Effector memory CD8-positive, alpha-beta T cell (primary cell): ENCODE measurements at places on chromosomes 13 and 19.

DNA sequence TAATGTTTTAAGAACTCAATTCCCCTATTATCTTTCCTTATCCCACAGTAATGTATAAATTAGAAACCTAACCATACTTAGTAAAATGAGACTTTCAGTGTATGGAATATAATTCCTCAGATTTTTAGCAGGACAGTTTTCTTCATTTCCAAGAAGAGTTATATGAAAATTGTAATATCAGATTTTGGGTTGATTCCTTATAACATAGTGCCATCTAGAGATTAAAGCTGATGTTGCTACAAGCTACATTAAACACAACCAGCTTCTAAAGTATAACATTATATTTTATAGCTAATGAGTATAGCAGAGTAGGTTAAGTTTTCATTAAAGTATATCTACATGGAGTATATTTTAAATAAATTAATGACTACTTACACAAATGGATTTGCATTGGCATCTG lies 99.7 kb upstream of the MIR17HG start:
- DNase-seq, result no peak

DNA sequence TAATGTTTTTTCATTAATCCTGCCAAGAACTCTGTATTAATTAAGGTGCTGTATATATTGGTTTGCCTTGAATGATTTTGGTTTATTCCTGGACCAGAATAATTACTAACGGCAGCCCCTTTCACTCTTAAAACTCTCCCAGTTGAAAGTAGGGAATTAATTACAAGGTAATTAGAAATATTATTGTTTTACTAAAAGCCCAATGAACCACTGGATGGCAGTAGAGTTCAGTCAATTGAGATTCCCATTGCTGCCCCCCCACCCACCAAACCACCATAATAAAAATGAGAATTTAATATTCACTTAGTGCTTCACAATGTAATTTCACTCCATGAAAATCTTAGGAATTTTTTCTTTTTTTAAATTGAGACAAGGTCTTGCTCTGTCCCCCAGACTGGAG lies 13.7 kb downstream of the WBP4 start:
- peak; percentile 35 for DNase-seq

DNA sequence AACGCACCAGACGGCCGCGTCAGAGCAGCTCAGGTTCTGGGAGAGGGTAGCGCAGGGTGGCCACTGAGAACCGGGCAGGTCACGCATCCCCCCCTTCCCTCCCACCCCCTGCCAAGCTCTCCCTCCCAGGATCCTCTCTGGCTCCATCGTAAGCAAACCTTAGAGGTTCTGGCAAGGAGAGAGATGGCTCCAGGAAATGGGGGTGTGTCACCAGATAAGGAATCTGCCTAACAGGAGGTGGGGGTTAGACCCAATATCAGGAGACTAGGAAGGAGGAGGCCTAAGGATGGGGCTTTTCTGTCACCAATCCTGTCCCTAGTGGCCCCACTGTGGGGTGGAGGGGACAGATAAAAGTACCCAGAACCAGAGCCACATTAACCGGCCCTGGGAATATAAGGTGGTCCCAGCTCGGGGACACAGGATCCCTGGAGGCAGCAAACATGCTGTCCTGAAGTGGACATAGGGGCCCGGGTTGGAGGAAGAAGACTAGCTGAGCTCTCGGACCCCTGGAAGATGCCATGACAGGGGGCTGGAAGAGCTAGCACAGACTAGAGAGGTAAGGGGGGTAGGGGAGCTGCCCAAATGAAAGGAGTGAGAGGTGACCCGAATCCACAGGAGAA lies 1.9 kb downstream of the PPP1R12C start:
- DNase-seq, result no peak

GRCh38 chr13:66994517-66995202 lies 235.5 kb downstream of the PCDH9 start:
- no peak for DNase-seq

DNA sequence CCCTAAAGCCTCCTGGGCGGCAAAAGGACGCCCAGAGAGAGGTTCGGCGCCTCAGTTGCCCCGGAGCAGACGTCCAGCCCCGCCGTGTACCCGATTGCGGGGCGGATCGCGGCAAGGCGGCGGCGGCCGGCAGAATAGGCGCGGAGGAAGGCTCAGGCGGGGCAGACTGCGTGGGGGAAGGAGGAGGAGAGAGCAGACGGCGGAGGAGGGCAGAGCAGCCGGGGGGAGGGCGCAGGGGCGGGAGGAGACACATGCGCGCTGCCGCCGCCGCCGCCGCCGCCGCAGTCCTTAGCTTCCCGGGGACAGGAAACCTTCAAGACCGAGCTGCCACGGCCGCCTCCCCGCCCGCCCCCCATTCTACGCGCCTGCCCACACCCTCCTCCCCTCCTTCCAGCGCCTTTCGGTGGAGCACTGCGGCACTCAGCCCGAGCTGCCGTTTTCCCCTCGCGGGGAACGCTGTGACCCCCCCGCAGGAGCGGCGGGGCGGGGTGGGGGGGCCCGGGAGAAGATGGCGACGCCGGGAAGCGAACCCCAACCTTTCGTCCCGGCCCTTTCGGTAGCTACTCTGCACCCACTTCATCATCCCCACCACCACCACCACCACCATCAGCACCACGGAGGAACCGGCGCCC lies at the start of gene LRCH1:
LRCH1 (plus strand) TSS at position 282 of the 632 bp plus-strand sequence; CDS start at position 509, 227 bp downstream.
- DNase-seq, result peak; percentile 76

DNA sequence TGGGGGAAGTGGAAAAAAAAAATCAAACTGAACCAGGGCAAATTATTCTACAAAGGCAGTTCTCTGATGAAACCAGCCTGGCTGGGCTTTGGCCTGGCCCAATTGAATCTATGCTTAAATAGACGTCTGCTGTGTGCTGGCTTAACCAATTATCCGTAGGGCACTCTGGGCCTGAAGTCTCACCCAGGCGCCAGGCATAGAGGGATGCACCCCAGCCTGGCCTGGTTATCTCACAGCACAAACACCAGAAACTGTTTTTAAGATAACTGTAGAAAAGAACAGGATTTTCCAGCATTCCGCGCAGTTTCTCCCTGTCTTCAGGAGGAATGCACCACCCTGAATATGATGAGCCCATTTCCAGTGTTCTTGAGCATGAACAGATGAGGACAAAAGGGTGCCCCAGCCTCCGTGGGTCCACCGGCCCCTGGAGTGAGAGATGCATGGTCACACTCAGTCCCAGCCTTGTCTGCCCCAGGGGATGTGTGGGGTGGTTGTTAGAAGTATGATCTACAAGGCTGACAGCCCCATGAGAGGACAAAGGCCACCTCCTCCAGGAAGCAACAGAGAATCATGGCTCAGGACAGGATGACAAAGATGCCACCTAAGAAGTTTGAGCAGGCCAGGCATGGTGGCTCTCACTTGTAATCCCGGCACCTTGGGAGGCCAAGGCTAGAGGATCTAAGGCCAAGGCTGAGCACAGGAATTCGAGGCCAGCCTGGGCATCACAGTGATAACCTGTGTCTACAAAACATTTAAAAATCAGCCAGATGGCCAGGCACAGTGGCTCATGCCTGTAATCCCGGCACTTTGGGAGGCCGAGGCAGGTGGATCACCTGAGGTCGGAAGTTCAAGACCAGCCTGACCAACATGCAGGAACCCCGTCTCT lies 50.2 kb downstream of the PEPD start:
- DNase-seq, result no peak

DNA sequence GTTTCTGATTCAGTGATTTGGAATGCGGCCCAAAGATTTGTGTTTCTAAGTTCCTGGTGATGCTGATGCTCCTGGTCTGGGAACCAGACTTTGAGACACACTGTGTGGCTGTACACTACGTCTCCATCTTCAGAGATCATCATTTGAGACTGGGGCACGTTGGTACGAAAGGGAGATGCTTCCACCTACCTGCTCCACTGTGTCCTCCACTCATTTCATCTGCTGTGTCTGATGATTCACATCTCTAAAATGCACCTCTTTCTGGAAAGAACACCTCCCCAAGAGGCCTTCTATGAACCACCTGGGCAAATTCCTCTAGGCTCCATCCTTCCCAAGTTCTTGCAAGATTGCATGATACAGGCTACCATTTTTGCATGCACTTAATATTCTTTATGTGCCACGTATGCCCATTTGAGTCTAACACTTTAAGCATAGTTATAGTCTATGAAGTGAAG lies 58.6 kb downstream of the ERCC5 start:
- DNase-seq, result no peak

DNA sequence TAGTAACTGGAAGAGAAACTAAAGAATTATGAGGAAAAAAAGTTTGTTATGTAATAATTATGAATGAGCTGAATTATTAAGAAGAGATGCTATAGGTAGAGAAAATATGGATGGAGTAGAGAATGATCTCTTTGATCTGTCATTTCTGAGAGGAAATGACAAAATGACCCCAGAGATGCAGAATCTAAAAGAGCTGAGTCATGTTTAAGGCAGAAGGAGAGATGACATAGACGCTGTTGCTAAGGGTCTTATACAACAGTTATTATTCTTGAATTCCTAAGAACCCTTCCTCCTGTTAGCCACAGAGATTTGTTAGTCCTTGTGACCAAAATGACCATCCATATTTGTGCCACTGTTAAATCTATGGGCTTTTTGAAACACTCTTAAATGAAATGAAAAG lies 58.3 kb upstream of the FREM2 start:
- no peak for DNase-seq

DNA sequence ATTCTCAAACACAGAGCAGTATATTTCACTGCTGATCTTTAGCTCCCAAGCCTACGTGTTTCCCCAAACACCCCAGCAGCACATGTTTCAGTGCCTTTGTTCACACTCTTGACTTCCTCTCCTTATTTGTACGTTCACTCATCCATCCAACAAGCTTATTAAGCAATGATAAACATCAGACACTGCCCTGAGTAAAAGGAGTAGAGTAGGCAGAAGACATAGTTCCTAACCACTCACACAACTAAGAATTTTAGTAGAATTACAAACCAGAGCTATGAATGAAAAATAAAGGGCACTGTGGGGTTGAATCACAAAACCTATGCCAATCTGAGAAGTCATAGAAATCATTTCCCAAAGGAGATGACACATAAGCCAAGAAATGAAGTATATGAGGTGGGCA lies 213.5 kb downstream of the DIAPH3 start:
- DNase-seq, result no peak
